ENCODE measurements at places on chromosomes 11 and 22. TPM values are rescaled to one million over a fixed set of nuclear protein-coding genes. Genes with fewer than 3 reads are reported as not detected.

The CARD16 gene
- total RNA-seq: not detected

The ASPHD2 gene
- not detected for total RNA-seq

The EFCAB6 gene
- 2.5 TPM for total RNA-seq

The PNPLA3 gene
- 0.39 TPM for total RNA-seq

The FAM180B gene
- under 0.01 TPM for total RNA-seq

The CCDC188 gene
- total RNA-seq: not detected

The SCGB2A2 gene
- total RNA-seq: not detected

The MPZL3 gene
- 61.1 TPM for total RNA-seq

The C11orf91 gene
- total RNA-seq: 0.39 TPM

The C11orf97 gene
- total RNA-seq: not detected

The OR5F1 gene
- total RNA-seq: not detected

The DDIAS gene
- 2.0 TPM for total RNA-seq

The TUBA8 gene
- total RNA-seq: 0.39 TPM

The CDC42BPG gene
- 31.0 TPM for total RNA-seq

The MMP3 gene
- 3.6 TPM for total RNA-seq

The ROBO4 gene
- under 0.01 TPM for total RNA-seq

The OR10AG1 gene
- not detected for total RNA-seq

The PATE4 gene
- not detected for total RNA-seq

The OR56A5 gene
- not detected for total RNA-seq

The SEPTIN5 gene
- total RNA-seq: 5.6 TPM

The B3GAT1 gene
- not detected for total RNA-seq

The TRIM49 gene
- not detected for total RNA-seq

The TALDO1 gene
- 190 TPM for total RNA-seq

The PTPRCAP gene
- 1.6 TPM for total RNA-seq

The CTSF gene
- total RNA-seq: 11.1 TPM

The GP1BB gene
- total RNA-seq: 0.79 TPM

The P2RY6 gene
- 8.2 TPM for total RNA-seq

The DEUP1 gene
- total RNA-seq: 0.39 TPM

The RAC2 gene
- 22.4 TPM for total RNA-seq

The HTR3A gene
- total RNA-seq: not detected

The CCDC86 gene
- 8.9 TPM for total RNA-seq

The FAM83F gene
- 2.7 TPM for total RNA-seq

The APOBEC3C gene
- 16.9 TPM for total RNA-seq

The FAM111B gene
- 2.2 TPM for total RNA-seq

The SLC1A2 gene
- total RNA-seq: not detected

The EED gene
- total RNA-seq: 20.8 TPM

The ARL2 gene
- 96.4 TPM for total RNA-seq

The ARHGAP20 gene
- total RNA-seq: under 0.01 TPM

The KRTAP5-8 gene
- not detected for total RNA-seq

The TTC28 gene
- total RNA-seq: 17.8 TPM

The LRRC10B gene
- total RNA-seq: not detected

The TEX12 gene
- total RNA-seq: not detected

The TSSK2 gene
- not detected for total RNA-seq

The KCNQ1OT1 gene
- total RNA-seq: 20.8 TPM

The IGSF22 gene
- total RNA-seq: 0.22 TPM

The LRRC32 gene
- 25.5 TPM for total RNA-seq

The MYO7A gene
- total RNA-seq: 0.43 TPM

The OR2D2 gene
- 0.79 TPM for total RNA-seq

The RAB38 gene
- 2.0 TPM for total RNA-seq

The PRSS23 gene
- total RNA-seq: 620 TPM

The DMC1 gene
- total RNA-seq: 5.0 TPM

The DESI1 gene
- 17.5 TPM for total RNA-seq

The MLC1 gene
- under 0.01 TPM for total RNA-seq
